ENCODE measurements at places on chromosomes 2 and 18.
A peak's percentile ranks its signal among the peaks of the same experiment; 100 is the strongest.

DNA sequence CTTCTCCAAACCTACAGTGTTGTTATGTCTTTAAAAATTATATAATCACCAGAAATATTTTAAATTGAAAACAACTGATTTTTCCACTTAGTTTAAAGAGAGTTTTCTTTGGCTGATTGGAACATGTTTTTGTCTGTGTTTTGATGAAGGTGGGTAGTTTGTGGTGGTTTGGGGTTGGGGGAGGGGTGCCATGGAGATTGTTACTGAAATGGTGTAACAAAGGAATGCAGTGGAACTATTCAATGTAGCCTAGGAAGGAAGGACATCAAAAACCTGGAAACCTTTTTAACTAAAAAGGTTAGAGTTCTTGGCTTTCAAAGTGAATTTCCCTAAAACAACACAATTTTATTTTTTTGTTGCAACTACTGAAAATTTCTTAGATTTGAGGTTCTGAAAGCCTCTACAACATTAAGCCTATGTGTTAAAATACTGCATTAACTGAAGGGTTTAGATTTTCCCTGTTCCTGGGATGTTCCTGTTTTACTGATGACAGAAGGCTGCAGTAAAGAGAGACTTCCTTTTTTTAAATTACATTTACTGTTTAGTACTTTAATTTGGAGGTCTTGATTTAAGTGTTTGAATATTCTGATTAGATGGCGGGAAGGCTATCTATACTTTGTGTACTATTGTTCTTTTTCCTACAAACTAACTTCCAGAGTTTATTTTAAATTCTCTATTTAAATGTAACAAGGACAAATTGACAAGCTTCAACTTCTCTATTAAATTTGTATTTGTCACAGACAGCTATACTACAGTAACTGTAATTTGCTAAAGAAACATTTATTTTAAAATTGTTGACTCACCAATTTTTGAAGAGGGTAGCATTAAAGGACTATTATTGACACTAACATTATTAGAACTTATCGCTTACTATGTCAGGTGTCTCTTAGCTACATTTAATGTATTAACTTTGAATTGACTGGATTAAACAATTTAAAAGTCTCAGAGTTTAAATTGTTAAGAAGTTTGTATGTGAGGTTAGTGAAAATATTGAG, 87.7 kb downstream of the LIMS1 start:
- no peak for DNase-seq

DNA sequence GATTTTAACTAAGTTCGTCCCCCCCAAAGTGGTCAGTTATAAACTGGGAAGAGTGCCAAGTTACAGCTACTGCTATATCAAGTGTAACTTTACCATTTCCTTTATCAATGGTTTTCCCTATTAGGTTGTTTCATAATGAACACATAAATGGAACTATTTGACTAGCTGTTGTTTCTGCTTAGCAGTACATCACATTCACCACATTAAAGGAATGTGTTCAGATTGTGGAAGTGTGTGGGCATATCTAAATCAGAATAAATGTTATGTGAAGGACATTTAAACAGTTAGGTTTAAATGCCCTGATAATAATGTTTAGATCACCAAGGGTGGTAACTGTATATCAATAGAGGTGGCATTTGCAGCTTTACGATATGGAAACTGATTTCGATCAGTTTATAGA, 45.1 kb downstream of the SLC9A4 start:
- no peak for DNase-seq

DNA sequence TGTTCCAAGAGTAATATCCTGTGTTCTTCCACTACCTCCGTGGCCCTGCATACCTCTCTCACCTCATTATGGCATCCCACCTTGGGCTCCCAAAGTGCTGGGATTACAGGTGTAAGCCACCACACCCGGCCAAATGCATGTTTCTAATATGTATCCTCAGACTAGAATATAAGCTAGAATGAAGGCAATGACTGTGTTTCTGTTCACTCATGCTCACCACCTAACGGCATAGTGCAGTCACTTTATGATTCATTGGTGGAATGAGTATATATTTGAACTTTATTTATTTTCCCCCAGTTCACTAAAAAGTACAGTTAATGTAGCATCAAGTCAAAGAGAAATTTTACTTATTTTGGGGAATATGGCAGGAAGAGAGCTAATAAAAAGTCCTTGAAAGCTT, 11.3 kb downstream of the PIGN start:
- DNase-seq, result no peak

DNA sequence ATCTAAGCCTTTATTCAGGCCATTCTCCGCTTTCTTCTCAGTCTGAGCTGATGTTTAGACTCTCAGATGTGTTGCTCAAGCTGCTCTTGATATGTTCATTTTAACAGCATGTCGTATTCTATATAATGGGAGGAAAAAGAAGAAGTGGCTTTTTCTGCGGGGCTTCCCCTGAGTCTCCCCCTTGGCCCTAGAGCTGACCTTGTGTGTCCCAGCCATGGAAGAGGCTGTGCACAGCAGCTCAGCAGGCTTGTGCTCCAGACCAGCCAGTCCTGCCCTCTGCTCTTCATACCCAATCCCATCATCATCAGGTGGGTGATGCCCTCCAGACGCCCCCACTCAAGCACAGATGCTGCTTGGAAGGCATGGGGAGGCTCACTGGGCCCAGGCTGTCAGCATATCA, 155.1 kb upstream of the CELF4 start:
- no peak for DNase-seq

- DNase-seq, result no peak
Observed at GRCh38 chr2:241933179-241933911, 63.8 kb downstream of the RTP5 start.

DNA sequence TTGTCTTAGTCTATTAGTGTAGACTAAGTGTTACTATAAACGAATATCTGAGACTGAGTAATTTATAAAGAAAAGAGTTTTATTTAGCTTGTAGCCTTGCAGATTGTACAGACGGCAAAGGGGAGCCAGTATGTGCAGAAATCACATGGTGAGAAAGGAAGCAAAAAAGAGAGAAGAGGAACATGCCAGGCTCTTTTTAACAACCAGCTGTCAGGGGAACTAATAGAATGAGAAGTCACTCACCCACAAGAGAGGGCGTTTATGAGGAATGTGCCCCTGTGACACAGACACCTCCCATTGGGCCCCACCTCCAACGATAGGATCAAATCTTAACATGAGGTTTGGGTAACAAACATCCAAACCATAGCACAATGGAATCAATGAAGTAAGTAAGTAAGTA, 20.6 kb upstream of the ZNF804A start:
- no peak for DNase-seq

DNA sequence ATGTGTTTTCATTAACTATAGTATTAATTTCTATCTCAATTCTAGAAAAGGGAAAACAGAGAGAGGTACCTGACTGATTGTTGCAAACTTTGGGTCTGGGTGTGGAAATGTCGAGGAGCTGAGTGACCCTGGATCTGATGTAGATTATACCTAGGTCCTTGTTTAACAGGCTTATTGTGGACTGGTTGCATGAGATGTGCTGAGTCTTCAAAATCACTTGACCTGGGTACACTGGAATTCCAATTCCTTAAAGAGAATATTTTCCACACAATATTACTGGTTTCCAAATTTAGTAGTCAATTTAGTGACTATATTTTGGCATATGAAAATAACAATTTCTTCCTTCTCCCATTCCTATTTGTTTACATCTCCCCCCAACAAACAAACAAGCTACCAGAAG, 13.6 kb downstream of the DUSP11 start:
- DNase-seq, result no peak

GRCh38 chr2:152826581-152827279, 108.3 kb downstream of the ARL6IP6 start:
- no peak for DNase-seq

GRCh38 chr18:22285361-22286140, 116.2 kb downstream of the GATA6 start:
- DNase-seq, result no peak

GRCh38 chr2:96867756-96868554, 1.9 kb downstream of the SEMA4C start:
- no peak for DNase-seq

DNA sequence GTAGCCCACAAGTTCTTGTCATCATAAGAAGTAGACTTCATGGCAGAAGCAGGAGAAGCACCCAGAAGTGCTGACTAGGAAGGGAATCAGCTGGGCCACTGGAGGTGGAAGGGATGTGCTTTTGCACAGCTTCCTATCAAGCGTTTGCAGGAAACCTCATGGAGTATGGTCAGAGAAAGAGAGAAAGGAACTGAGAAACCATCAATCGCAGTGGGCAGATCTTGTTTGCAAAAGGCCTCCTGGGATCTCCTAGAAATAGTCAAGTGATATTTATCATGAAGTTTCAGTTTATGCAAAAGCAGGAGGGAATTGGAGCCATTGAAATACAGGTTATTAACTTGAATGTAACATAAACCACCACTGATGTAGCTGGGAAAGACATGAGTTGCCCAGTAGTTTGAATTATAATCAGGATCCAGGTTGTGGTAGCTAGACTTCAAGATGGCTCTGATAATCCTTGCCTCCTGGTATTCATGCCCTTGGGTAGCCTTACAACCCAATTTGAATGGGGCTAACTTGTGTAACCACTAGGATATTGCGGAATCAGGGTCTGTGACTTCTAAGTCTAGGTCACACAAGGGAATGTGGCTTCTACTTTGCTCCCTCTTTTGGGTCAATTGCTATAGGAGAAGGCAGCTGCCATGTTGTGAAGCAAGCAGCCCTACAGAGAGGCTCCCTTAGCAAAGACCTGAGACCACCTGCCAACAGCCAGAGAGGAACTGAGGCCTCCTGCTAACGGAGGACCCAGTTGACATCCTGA, 69.8 kb upstream of the TCF4 start:
- DNase-seq, result no peak

DNA sequence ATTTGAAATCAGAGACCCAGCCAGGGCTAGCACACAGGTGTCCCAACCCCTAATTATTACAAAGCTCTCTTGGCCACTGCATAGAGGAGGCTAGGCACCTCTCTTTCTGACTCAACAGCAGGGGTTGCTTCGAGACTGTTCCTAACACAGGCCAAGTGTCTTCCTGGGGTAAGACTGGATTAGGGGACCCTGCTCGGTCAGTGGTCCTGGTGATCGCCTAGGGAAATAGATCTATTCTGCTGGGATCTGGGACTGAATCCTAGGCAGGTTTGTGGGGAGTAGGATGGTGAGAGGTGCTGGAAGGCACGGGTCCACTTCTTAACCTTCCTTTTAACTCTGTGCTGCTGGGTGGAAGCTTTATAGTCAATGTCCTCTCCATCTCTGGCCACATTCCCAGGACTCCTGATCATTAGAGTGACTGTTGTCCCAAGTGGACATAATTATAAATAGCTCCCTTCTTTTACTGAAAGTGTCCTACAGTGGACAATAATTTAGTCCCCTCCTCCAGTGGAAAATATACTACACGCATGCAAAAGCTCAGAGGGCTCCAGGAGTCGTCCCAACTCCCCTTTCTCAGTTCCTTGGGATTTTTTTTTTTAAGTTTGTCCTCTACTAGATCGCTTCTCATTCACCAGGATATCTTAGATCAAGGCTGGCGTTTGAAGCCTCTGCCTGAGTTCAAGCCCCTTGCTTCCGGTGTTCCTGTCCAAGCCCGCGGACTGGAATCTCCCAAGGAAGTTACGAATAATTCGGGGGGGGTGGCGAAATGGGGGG, 1.3 kb upstream of the TRIB2 start:
- no peak for DNase-seq

- no peak for DNase-seq
Observed at GRCh38 chr18:42730272-42730671, 385.2 kb downstream of the RIT2 start.

DNA sequence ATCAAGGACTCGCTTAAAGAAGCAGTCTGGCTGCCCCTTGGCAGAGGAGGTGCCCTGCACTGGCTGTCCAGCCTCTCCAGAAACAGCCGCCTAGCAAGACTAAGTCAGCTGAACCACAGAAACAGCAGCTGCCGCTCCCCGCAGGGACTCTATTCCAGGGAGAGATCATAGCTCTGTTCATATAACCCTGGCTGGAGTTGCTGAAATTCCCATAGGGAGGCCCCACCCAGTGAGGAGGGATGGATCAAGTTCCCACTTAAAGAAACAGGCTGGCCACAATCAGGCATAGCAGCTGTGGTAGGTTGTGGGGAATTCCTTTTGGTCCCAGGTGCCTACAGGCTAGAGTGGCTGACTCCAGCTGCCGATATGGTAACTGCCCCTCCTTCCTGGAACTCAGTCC, 74.2 kb upstream of the MC4R start:
- DNase-seq, result peak; percentile 2

- no peak for DNase-seq
Observed at GRCh38 chr2:74327199-74327598, 16.0 kb downstream of the SLC4A5 start.

DNA sequence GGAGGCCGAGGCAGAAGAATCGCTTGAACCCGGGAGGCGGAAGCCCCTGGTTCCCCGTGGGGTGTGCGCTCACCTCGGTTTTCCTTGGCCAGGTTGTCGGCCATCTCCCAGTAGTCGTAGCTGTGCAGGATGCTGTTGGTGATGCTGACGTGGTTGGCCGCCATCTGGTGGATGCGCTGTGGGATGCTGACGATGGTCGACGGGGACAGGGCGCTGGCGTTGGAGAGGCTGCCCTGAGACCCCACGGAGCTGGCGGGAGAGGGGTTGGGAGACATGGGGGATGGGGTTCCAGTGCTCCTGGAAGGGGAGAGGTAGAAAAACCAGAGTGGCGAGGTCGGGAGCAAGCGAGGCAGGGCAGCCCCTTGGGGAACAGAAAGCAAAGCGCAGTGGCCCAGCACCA, 64.4 kb upstream of the REV1 start:
- DNase-seq, result no peak

GRCh38 chr2:74507926-74508520, 528 bp upstream of the PCGF1 start:
- DNase-seq, result peak; percentile 16

DNA sequence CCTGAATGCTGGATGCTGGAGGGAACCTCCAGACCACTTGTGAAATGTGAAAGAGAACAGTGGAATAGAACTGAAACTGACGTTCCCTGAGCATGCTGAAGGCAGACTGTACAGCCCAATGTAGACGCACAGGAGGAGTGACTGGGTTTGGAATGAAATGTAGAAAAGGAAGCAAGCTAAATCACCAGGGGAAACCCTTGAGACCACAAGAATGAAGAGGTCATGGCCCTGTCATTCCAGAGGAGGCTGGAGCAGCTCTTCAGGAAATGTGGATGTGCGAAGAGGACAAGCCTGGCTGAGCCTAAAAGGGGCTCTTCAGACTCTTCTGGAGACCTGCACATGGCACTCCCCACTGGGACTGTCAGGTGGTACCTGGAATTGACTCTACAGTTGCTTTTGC, 118.5 kb upstream of the ALPP start:
- DNase-seq, result no peak

DNA sequence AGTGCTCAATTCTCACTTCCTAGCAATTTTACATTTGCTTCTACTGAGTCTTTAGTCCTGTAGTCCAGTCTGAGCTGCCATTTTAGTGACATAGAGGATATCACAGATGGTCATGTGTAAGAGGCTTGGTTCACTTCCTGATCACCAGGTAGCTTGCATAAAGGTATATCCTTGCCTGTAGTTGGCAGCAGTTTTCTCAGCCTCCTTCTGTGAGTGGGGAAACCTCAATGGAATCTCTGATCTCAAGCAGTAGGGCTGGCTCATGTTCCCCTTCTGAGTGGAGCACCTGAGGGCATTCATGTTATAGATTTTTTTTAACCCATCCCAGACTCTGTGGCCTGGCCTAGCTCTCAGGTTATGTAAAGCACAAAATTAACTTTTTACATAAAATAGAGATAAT, 278.4 kb downstream of the RDH14 start:
- DNase-seq, result no peak

GRCh38 chr2:70133491-70134322, 46.4 kb downstream of the PCBP1 start:
- no peak for DNase-seq

- DNase-seq, result no peak
Observed at GRCh38 chr18:46360102-46360699, 256.0 kb downstream of the HAUS1 start.
